Activated CD8-positive, alpha-beta memory T cell treated with anti-CD3 and anti-CD28 coated beads for 1 hour (primary cell): ENCODE measurements at places on chromosomes 5 and 9.

DNA sequence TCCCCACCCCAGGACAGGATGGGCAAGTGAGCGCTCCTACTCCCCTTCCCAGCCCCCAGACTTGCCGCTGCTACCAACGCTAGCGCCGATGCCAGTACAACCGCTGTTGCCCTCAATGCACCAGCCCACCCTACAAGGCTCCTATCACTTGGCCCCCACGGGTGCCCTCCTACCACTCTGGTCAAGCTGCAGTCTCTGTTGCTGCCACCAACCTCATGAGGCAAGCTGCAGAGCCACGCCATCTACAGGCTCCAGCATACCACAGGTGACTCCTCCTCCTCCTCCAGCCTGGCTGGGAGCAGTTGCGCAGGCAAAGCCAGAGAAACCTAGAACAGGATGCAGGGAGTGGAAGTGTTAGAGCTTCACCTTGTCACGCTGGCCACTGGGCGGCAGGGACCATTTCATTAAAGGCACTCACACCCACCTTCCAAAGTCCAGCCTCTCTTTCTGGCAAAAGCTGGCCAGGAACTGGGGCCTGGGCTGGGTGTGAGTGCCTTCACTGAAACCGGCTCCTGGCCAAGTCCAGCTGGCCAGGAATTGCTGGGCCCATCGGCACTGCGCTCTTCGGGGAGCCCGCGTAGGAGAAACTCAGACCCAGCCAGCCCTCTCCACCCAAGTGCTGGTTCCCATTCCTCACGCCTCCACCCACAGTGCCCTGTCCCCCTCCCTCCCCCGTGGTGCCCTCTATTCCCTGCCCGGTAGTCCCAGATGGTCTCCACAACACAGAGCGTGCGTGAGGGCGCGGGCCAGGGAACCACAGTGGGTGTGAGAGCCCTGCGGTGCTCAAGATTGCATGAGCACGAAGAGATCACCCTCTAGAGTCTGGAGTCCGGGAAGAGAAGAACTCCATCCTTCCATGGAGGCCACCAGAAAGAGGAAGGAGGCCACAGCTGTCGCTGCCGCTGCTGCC is 1.6 kb upstream of the PCAT7 start:
- no peak for DNase-seq

DNA sequence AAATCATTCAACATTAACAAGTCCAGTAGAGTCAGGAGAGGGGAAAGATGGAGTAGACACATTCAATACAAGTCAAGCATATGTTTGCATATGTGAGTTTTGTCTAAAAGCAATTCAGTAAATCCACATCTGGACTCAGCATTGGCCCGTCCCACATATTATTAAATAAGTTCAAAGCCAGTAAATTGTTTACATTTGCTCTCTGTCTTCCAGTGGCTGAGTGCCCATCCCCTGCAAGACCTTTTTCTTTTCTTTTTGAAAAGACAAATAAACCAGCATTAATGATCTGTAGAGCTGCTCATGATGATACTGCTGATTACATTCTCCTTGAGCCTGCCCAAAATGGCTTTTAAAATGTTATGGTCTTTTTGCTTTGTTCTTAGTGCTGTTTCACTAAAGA is 71.1 kb downstream of the TNC start:
- DNase-seq = no peak

GRCh38 chr9:94791435-94791834 is 64.9 kb downstream of the AOPEP start:
- DNase-seq = no peak

DNA sequence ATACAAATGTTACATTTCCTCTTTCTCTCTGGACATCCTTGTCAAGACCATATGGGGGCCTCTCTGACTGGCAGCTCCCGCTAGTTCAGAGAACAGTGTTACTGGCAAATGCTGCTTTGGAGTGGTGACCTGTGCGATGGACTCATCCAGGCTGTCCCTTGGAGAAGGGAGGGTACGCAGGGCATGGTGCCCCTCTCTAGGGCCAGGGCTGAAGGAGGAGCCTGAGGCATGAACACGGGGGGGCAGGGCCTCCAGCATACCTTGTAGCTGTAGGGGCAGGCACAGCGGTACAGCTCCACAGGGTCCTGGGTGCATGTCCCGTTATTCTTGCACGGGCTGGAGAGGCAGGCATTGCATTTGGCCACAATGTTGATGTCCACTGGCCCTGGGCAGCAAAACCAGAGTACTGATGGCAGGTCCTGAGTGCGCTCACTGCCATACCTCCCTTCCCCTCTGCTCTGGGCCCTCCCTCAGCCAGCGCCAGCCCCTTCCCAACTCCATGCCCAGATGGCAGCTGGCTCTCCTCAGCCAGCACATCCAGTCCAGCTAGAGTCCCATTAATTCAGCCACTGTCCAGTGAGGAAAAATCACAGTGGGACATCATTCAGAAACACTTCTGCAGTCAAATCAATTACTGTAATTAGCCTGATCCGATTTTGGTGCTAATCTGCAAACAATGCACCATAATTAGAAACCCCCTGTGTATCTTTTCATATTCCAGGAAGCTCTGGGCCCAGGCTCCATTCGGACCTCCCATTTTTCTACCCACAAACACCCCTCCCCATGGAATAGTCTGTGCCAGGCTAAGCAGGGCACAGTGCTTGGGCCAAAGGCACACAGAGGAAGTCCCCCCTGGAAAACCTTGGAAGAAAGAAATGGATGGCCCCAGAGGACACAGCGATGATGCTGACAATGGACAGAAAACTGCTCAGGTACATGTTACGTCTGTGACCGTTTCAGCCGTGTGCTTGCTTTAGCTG is 128.8 kb upstream of the PANK3 start:
- no peak for DNase-seq

DNA sequence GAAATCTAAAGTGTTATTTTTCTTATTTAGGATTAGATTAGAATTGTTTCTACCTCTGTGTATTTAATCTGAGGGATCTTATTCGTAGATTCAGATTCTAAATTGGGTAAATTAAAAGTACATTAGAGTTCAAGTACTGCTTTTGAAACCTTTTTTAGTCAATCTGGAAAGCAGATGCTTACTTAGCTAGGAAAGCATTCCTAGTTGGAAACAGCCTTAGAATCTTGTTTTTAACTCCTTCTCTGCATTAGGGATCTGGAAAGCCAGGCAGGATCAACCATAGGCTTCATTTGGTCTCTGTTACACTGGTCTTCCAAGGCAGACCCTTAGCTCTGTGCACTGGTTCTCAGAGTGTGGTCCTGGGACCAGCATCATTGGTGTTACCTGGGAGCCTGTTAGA is 247.4 kb downstream of the NR3C1 start:
- DNase-seq = no peak

DNA sequence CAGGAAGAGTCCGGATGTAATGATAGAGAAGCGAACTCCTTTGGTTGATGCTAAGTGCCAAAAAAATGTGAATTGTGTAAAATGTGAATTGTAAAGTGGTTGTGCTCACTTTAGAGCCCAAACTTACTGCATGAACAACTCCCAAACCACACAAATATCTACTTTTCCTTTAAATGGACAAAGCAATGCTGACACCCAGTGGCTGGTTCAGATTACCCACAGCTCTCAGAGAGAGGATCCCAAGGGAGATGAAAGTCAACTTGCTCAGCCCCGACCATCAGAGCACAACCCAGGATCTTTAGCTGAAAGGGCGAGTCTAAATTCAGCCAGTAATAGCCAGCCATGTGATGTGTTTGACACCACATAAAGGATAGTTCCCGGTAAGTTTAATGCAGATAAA is 133.7 kb downstream of the NMUR2 start:
- no peak for DNase-seq

GRCh38 chr9:14752271-14752670 is 29.7 kb upstream of the CER1 start:
- no peak for DNase-seq

- no peak for DNase-seq
Observed at GRCh38 chr9:136650648-136651047, 12.1 kb upstream of the EGFL7 start.

DNA sequence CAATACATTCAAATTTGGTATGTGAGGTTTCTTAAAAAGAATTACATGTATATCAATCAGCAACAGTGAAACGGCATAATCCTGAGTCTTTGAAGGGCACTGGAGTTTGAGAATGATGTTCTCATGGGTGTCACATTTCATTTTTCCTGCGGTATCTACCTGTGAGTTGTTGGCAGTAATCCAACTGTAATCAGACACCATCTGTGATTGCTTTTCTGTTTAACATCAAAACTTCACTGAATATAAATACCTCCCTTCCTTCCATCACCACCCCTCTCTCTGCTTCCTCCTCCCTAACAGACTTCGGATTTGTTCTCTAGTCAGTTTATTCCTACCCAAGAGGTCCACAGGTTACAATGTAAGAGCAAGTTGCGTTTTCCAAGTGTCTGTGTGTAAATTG is 275.2 kb upstream of the PCSK5 start:
- no peak for DNase-seq
